Cardiac septum (tissue), 1 donor: ENCODE measurements at places on chromosomes 4 and X.

- no peak for DNase-seq
These were observed 158.1 kb upstream of the CXorf66 start for GRCh38 chrX:140123446-140123845.

GRCh38 chrX:70436343-70436742 lies 8.3 kb upstream of the DLG3 start:
- DNase-seq: no peak

DNA sequence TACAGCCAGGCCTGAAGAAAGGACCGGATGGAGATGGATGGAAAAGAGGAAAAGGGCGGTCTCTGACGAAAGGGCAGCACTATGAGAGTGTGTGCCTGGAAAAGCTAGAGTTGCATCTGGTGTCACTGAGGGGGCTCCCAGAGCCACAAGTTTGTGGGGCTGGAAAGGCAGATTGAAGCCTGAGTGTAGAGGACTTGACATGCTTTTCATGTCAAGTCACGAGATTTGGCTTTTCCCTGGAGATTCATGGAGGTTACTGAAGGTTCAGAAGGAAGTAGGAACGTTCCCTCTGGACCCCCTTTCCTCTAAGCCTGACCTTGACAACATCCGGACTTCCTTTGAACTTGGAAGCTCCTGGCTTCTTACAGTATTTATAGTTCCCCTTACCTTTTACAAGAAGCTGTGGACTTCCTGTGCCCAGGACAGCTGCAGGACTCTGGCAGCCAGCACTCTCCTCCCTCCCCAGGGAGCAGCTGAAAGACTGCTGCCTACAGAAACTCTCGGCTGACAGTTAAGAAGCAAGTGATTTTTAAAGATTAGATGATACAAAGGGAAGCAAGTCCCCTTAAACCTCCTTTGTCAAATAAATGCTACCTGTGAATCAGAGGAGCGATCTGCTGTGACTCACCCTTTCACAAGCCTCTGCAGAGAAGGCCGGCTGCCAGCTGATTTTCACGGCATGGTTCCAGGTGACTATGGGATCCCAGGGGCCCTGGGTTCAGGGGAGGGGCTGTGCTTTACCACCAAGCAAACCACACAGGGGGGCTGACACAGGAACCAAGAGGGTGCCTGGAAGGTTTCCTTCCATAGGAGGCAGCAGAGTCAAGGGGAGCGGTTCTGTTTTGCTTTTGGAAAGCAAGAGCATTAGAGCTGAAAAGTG lies 72.9 kb upstream of the STIM2 start:
- no peak for DNase-seq

- DNase-seq: no peak
These were observed 856.6 kb downstream of the CENPC start for GRCh38 chr4:66688674-66689073.

DNA sequence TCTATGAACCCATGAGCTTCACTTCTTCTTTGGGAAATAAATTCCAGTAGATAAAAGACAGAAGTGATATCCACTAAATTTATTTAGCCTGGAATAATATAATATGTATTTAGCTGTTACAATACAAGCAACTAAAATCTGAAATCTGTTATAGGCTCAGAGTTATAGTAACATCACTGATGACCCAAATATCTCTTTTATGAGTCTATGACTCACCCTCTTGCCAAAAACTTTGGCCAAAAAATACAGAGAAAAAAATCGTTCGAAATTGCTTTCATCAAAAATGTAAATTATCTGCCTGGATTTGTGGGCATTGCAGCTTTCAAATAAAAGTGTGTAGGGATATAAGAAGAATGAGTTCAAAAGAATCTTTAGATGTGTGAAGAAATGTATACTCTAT lies 89.4 kb upstream of the DKK2 start:
- no peak for DNase-seq

GRCh38 chr4:144340931-144341330 lies 200.4 kb upstream of the GYPA start:
- no peak for DNase-seq

GRCh38 chrX:36867143-36867542 lies 141.0 kb upstream of the FAM47C start:
- DNase-seq: no peak

- DNase-seq: no peak
These were observed 1242.8 kb upstream of the DIAPH2 start for GRCh38 chrX:95441836-95442235.

- DNase-seq: no peak
These were observed 76.6 kb downstream of the USO1 start for GRCh38 chr4:75800972-75801371.

DNA sequence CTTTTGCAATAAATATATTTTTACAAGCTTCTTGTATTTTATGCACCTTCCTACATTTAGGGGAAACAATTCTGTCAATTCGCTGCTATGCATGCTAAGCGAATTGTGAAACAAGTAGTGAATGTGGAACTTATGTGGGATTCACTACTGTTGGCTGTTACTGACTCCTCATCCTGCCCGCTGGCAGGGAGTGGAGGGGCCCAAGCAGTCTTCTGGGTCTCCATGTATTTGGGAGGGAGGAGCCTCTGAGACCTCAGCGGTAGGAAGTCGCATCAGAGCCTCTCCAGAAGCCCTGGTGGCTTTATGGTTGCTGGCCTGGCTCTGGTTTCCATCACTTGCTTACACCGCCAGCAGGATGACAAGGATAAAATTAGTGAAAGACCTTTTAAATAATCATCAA lies 3.7 kb upstream of the SETD7 start:
- no peak for DNase-seq

GRCh38 chr4:21688596-21689265 lies 259.8 kb downstream of the KCNIP4 start:
- DNase-seq: no peak

- DNase-seq: no peak
These were observed 227.7 kb upstream of the TTC29 start for GRCh38 chr4:147173322-147173721.

GRCh38 chr4:169583563-169583962 lies 28.8 kb downstream of the NEK1 start:
- DNase-seq: no peak

- no peak for DNase-seq
These were observed 29.2 kb downstream of the ARSJ start for GRCh38 chr4:113950207-113950606.
